NCI-H1092 treated with DMSO at 0.1 percent for 48 hours (cell line): ENCODE measurements at places on chromosomes 4 and X.

- no peak for DNase-seq
These were observed 4.9 kb downstream of the HUWE1 start for GRCh38 chrX:53681661-53682060.

DNA sequence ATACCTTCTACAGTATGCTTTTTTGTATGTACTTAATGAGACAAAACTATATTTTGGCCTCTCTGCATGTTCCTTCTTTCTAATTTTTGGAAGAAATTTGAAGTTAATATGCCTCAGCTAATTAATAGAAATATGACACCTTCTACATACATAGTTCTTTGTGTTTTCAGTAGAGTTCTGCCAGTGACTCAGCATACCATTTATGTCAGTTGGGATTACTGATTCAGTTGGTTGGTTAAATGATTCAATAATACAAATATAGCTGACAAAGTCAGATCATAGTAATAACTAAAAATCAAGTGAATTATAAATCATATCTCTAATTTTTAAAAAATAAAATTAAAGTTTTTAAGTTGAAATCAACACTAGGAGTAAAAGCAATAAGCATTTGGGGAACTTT, 16.8 kb downstream of the BTC start:
- DNase-seq: no peak

GRCh38 chr4:80268081-80268823, 1.8 kb downstream of the FGF5 start:
- DNase-seq: no peak

GRCh38 chr4:98625399-98625798, 33.0 kb downstream of the TSPAN5 start:
- no peak for DNase-seq

DNA sequence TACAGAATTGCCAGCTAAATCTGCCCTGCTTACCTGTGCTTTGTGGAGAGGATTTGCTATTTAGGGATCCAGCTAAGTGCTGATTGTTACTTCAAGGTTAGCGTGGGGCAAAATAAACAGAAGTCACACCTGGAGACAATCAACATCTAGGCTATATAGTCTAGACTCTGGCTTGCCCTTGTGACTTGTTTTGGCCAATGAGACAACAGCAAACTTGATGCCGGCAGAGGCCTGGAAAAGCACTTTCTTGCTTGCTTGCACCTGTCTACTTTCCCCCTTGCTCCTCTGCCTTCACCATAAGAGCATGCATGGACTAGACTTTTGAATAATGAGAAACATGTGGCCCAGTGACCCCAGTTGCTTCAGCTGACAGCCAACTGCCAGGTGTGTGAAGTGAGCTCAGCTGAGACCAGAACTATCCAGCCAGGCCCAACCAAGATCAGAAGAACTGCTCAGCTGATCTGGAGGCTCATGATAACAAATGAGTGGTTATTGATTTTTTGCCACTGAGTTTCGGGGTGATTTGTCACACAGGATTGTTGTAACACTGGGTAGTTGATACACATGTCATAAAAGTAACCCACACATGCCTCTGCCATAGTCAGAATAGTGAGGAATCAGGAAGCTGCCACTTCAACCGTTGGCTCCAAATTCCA, 164.4 kb downstream of the RBMX2 start:
- no peak for DNase-seq

GRCh38 chr4:26557164-26557563, 26.7 kb upstream of the TBC1D19 start:
- DNase-seq: peak; percentile 14

GRCh38 chrX:104712515-104712914, 146.5 kb downstream of the IL1RAPL2 start:
- no peak for DNase-seq

- no peak for DNase-seq
These were observed 4.6 kb downstream of the P2RY4 start for GRCh38 chrX:70255452-70255851.

DNA sequence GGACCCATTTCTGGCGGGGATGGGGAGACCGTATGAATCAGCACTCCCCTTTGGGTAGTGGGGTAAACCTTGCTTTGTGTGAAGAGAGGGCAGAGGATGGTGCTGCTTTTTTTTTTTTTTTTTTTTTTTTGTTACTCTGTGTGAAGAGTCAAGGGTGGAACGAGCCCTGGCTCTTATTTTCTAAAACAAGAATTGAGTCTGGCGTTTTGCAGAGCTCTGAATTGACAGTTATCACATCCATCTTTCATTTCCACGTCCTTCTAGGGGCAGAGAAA, 1.2 kb downstream of the SLAIN2 start:
- DNase-seq: no peak

DNA sequence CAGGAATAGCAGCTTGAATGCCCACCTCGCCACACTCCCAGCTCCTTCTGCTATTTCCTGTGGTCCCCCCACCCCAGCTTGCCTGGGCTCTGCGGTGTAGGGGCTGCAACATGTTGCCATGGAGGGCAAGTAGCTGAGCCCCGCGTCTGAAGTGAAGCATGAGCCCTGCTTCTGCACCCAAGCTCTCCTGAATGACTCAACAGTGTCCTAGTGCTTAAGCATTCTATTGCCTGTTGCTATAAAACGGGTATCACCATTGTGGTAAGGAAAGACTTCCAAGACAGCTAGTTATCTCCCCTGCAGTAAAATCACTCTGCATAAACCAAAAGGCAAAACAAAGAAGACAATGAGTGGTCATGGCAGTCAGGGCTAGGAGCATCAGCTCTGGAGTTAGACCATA, 31.4 kb upstream of the SPATA4 start:
- no peak for DNase-seq

- peak; percentile 36 for DNase-seq
These were observed 75.1 kb downstream of the GAB1 start for GRCh38 chr4:143411527-143412419.

DNA sequence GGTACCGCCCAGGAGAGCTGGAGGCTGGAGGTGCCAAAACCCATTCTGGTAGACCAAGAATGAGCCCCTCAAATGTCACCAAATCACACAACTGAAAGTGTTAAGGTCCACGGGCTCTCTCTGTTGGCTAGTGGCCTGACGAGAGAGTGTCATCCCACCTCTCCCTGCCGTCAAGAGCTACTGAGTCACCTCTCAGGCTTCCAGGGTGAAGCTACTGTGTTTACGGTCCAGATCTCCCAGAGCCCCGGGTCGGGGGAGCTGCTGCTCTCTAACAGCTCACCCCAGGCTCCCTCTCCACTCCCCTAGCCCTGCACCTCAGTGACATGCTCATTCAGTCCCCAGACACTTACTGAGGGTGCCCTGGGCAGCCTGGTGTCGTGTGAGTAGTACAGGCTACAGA, 59.2 kb downstream of the ADGRG2 start:
- DNase-seq: no peak

DNA sequence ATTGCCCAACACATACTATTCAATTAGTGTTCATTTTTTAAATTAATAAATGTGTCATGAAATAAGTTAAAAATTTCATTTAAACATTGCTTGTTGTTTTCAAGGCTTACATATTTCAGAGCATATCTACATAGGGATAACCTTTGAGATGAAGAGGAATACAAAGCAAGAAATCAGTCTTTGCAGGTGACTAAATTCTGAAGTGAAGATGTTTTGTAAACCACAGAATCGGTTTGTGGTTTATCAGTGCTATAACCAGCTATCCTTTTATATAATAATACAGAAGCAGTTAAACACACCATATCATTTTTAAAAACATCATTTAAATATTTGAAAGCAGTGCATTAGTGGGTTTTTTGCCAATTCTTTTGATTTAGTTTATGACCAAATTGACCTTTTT, 26.9 kb downstream of the FAM241A start:
- no peak for DNase-seq

DNA sequence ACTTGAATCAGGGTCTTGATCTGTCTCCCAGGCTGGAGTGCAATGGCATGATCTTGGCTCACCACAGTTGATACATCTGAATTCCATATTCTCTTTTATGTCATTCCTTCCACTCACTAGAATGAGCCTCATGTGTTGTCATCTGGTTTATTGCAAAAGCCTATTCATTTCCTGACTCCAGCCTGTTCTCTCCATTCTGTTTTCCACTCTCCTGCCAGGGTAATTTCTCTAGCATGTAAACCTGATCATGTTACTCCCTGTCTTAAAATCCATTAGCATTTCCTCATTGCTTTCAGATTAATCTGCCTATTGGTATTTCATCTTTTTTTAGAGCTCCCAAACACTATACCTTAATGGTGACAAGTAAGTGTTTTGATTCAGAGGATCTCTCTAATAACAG, 4.3 kb upstream of the DDX60L start:
- DNase-seq: no peak

DNA sequence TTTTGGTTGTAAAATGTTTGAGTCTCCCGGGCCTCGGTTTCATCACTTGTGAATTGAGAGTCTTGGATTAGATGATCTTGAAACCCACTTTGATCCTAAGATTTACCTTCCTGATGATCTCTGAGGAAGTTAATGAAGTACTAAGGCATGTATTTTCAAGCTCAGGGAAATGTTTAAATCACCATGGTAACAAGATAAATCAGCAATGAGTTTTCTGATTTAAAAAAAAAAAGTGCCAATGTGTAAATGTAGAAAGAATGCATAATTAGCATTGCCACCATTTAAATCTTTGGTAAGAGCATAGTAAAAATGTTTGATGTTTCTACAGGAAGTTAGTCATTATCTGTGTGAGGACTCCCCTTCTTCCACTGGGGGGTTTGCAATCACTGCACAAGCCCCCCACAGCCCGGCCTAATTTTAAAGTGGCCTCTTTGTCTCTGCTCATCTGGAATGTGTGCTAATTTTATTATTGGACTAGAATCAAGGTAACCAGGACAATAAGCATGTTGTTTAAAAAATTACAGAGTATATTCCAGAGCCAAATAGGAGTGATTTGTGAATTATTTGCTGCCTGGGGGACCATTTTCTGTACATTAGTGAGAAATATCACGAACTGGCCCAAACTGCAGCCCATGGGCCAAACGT, 93.6 kb downstream of the SLC34A2 start:
- no peak for DNase-seq

DNA sequence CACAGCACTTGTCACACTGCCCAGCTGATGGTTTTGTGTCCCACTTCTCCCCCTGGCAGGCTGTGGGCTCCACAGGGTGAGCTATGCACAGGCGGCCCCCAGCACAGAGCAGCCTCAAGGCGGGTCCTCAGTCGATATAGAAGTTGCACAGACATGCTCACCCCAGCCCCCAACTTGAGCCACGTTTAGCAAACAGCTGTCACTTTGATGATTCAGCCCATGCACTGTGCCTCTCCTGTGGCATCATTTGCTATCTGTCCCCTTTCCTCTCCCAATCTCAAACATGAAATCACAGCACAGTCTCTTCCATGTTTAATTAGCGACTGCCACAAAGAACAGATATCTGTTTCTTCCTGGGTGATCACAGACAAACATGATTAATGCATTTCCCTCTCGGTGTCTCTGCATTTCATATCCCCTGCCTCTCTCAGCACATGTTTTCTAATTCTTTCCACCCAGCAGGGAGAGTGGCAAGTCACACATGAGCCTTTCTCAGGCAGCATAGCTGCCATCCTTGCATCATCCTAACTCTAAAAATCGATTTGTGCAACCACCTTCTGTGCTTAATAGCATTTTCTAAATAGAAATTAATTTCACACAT, 204.9 kb downstream of the EVC2 start:
- DNase-seq: no peak

GRCh38 chrX:28278251-28278650, 297.0 kb upstream of the DCAF8L1 start:
- DNase-seq: no peak

- no peak for DNase-seq
These were observed 57.1 kb downstream of the CCDC149 start for GRCh38 chr4:24855741-24856140.

GRCh38 chr4:148834804-148835631, 392.8 kb upstream of the NR3C2 start:
- DNase-seq: no peak

DNA sequence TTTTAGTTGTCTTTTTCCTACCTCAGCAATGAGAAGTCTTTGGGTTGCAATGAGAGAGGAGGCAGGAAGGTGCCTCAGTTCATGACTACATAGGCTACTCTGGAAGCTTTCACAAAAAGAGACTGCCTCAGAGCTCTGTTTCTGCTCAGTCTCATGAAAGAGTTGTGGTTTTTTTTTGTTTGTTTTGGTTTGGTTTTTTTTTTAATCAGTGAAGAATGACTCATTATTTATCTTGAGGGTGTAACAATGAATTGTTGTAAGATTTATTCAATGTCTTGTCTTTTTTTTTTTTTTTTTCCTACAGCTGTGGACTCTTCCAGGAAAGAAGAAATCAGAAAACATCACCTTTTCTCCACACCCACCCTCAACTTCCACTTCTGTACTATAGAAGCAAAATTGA, 67.5 kb upstream of the CXCL13 start:
- no peak for DNase-seq

- DNase-seq: no peak
These were observed 151.4 kb upstream of the USP9X start for GRCh38 chrX:40933706-40934425.

DNA sequence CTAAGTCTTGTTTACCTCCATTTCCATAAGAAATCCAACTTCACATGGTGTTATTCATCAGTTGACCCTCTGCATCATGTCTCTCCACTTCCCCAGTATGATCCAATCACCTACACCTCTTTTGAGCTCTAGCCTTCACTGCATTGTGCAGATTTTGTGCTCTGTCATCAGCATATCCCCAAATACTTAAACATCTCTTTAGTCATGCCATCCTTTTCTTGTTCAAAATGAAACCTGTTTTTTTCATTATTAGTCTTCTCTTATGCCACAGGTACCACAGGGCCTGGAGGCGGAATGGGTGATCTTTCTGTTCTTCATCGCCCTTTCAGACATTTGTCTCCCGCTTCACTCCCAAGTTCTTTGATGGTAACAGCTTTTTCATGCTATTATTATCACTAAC, 382.7 kb upstream of the GALNTL6 start:
- no peak for DNase-seq

DNA sequence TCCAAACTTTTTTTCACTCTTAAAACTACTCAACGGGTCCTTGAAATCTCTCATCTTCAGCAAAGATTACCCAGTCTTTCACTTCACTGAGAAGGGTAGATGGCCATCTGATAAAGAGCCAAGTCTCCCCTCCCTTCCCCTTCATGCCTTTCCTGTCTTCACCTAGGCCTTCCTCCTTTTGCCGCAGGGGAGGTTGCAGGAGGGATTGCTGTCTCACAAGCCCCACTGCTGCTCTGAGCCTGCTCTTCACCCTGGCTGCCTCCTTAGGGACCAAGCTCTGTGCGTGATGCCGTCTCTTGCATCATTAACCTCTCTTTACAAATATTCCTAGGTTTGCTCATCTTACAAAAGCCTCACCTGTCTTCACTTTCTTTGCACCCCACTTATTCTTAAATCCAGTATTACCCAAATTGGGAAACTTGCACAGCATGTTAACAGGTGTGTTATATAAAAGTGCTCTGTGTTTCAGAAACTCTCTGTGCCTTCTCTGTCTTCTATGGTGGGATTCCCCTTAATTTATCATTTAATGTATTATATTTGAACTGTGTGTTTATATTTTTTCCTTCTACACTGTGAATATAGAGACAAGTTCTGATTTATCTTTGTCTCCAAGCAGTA, 3.8 kb downstream of the ZFX start:
- DNase-seq: no peak

DNA sequence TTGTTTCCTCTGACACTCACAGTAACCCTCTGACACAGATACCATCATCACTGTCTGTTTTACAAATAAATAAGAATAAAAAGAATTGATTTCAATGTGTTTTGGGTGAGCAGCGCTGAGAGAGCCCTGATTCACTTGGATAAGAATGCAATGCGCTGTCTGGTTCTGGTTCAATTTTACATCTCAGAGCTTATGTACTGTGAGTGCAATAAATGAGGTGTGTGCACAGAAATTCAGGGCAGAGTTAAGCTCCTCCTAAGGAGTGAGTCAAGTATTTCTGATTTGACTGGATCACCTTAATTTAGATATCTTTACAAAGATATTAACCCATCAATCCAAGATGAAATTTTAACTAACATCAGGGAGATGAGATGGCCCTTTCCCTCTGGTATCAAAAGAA, 11.2 kb downstream of the FAM9C start:
- DNase-seq: no peak
